Activated T-cell treated with anti-CD3 and anti-CD28 coated beads, Interleukin-2, amount 50 U/mL, for 1 hour (primary cell): ENCODE measurements at places on chromosomes 16 and 17.

DNA sequence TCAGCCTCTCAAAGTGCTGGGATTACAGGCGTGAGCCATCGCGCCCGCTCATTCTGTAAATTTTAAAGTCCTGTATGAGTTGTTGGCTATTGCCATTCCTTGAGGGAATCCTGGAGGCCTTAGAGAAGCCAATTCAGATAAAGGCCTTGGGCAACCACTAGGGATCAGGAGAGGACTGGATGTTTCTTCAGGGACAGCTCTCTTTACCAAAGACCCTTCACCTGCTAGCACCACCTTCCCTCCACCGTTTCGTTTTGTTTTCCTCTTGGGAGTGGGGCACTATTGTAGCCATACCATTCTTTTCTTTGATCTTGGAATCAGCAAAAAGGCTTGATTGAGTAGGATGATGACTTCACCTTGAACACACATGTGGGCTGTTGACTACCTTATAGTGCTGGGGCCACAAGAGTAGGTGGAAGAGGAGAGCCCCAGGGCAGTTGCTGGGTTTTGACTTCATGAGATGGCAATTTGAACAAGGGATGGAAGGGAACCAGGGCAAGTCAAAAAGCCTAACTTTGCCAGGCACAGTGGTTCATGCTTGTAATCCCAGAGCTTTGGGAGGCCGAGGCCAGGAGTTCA is 7.0 kb upstream of the ANKRD40CL start:
- no peak for DNase-seq

DNA sequence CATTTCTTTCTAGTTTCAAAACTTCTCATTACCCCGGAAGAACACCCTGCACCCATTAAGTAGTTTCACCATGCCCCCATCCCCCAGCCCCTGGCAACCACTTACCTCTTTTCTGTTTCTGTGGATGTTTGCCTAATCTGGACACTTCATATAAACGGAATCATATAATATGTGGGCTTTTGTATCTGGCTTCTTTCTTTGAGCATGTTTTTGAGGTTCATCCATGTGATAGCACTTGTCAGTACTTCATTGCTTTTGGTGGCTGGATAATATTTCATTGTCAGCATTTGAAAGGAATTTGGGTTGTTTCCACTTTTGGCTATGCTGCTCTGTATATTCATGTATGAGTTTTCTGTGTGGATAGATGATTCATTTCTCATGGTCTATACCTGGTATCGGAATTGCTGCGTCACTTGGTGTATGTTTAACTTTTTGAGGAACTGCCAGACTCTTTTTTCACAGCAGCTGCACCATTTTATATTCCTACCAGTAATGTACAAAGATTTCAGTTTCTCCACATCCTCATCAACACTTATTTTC is 30.0 kb upstream of the SLC5A10 start:
- no peak for DNase-seq

GRCh38 chr16:30786936-30787612 is at the start of gene ZNF629:
TSS of gene ZNF629 (minus strand) at chr16:30787205. CDS start at chr16:30784482, 2,723 bp downstream.
- peak; percentile 49 for DNase-seq

DNA sequence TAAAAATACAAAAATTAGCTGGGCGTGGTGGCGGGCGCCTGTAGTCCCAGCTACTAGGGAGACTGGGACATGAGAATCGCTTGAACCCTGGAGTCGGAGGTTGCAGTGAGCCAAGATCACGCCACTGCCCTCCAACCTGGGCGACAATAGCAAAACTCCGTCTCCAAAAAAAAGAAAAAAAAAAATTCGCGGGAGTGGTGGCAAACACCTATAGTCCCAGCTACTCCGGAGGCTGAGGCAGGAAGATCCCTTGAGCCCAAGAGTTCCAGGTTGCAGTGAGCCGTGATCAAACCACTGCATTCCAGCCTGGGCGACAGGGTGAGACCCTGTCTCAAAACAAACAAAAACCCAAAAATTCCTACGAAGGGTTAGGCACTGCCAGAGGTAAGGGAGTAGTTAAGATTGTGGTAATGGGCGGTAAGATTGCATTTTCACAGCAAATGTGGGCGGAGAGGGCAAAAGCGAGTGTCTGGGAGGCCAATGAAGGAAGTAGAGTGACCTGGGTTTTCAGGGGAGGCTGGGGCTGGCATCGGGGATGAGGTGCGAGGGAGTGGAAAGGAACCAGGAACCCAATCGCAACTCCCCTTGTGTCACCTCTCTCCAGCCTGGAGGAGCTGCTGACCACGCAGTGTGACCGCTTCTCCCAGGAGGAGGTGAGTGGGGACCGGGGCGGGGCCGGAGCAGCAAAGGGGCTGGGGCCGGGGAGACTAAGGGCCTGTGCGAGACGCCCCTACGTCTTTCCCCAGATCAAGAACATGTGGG is 2.6 kb downstream of the MYL11 start:
- DNase-seq = no peak

- no peak for DNase-seq
These were observed 318 bp upstream of the RBL2 start for GRCh38 chr16:53433930-53434376.

- no peak for DNase-seq
These were observed 5.7 kb upstream of the TAC4 start for GRCh38 chr17:49853470-49854015.

DNA sequence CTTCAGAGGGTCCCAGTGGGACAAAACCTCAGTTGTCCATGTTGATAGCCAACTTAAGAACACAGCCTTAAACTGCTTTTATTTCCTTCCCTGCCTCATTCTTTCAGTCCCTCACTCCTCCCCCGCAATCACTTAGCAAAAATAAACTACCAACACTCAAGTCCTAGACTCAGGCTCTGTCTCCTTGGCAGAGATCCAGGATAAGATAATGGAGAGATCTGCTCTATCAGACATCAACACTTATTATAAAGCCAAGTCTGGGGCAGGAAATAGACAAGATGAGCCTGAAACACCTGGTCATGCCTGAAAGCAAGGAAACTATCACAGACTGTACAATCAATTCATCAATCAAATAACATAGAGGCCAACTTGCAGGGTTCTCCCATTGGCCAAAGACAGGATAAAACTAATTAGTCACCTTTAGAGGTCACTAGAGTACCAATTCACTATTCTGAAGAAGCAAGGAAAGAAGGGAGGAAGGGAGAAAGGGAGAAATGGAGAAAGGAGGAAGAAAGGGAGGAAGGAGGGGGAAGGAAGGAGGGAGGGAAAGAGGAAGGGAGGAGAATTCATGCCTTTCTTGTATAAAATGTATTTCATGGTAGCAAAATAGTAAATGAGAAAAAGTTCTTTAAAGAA is 15.7 kb downstream of the HYDIN start:
- no peak for DNase-seq

GRCh38 chr16:19524356-19524615 is 544 bp downstream of the CCP110 start:
- no peak for DNase-seq

DNA sequence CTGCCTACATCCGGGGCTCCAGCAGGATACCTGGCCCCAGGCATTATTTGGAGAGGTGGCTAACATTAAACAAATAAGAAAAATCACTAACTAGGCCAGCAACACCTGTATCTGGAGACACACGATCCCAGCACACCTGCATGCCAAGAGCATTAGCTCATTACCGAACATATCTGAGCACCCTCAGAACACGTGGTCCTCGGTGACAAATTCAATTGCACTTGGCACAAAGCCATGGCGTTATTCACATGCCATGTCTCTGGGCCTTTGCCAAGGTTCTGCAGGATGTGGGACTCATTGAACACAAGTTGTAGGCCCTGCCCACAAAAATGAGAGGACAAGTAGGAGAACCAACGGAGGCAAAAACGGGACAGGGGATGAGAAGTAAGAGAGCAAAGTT is 552.3 kb downstream of the TOX3 start:
- no peak for DNase-seq

- no peak for DNase-seq
These were observed 69.7 kb downstream of the NLK start for GRCh38 chr17:28112181-28112580.
